HuH-7 (cell line): ENCODE measurements at places on chromosomes 13 and 19.

DNA sequence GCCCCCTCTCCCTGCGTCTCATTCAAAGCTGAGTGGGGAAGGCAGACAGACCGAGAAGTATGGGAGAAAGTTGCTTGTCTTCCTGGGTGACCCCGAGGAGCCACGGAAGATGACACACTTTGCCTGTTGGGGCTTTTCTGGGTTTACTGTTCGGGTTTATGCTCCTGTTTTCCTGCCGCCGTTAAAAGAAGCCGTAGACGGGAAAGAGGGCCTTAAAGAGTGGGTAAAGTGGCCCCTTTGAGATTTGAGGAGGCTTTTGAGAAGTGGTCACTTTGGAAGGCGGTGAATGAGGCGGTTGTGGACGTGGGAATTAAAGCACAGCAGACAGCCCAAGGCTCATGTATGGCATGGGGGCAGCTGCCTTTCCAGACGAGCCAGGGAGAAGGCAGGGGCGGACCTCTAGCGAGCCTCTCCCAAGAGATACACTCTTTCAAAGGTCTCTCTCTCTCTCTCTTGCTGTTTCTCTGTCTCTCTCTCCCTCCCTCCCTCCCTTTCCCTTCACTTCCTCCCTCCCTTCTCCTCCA lies 493 bp upstream of the LHFPL6 start:
- DNase-seq: peak; percentile 8

GRCh38 chr13:98405107-98405571 lies 171.8 kb downstream of the STK24 start:
- no peak for DNase-seq

GRCh38 chr19:49712397-49712859 lies 21.5 kb downstream of the CPT1C start:
- no peak for DNase-seq

GRCh38 chr13:85974608-85975366 lies 175.6 kb upstream of the SLITRK6 start:
- no peak for DNase-seq

GRCh38 chr19:17264641-17264979 lies at the start of gene USHBP1:
USHBP1 (minus strand) TSS chr19:17264745; CDS start chr19:17264299, 446 bp downstream.
- DNase-seq: no peak

GRCh38 chr19:58317476-58318072 lies 9.2 kb upstream of the ZSCAN22 start:
- DNase-seq: no peak

DNA sequence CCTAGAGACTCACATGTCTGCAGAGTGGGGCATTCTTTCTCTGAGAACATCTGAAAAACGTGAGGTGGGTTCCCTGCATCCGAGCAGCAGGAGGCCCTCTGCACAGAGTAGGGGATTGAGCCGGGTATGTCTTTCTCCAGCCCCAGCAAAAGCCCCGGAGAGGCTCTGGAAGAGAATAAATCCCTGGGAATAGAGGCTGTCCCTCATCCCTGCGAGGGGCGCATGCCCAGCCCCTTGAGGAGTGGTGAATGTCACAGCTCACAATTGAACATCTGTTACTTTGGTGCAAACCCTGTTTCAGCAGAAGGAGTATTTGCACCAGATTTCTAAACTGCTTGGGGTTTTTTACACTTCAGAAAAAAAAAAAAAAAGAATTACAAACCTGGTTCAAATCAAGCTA lies 164.6 kb downstream of the FGF14 start:
- no peak for DNase-seq

- no peak for DNase-seq
These were observed 916.4 kb downstream of the UQCRFS1 start for GRCh38 chr19:28296506-28296905.
